Right atrium auricular region (tissue), 2 donors: ENCODE measurements at places on chromosomes 5 and 9. TPM values are rescaled to one million over a fixed set of nuclear protein-coding genes. Genes with fewer than 3 reads are reported as not detected.

DNA sequence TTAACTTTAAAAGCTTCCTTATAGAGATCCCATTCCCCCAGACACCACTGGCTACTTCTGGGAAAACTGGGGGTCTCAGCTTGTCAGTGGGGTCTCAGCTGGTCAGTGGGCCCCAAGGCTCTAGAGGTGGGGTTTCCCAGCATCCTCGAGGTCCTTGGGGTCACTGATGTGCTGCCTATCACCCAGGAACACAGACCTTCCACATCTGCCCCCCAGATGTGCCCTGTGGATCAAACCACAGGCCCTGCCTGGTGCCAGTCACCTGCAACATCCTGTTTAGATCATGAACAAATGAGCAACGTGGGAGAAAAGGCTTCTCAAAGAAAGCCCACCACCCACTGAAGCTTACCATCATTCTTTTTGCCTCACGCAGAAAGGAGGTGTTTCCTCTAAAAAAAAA, 165.6 kb upstream of the FSTL4 start:
- DNase-seq, result no peak
- no peak overlapping the region for H3K4me3 ChIP-seq
- H3K4me1 ChIP-seq, result no peaks in the 10 kb centered on the region
- no peaks in the 10 kb centered on the region for H3K27me3 ChIP-seq

The DMRT3 gene
- total RNA-seq, result not detected

The F2RL1 gene
- 10.6 TPM for total RNA-seq

The UBTD2 gene
- 12.4 TPM for total RNA-seq

The CENPP gene
- total RNA-seq, result 1.1 TPM
